ENCODE measurements at places on chromosomes 4 and X. TPM values are rescaled to one million over a fixed set of nuclear protein-coding genes. Genes with fewer than 3 reads are reported as not detected.

- no peak for DNase-seq
Observed at GRCh38 chr4:168118116-168118655, 25.8 kb downstream of the ANXA10 start.

GRCh38 chr4:177455561-177455970 is 13.3 kb upstream of the AGA start:
- no peak for DNase-seq

DNA sequence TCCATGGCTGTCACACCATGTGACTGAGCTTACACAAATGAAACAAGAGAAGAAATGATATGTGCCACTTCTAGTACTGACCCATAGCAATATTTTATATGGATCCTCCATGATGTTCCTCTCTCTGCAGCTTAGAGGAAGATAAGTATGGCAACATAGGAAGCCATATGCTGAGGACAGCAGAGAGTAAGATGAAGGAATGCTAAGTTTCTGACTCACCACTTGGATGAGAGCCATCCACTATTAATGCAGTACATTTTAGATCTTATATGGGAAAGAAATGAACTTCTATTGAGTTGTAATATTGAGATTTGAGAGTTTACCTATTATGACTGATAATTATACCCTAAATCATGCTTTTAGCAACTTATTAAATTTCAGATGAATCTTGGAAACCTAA is 386.9 kb upstream of the MAOA start:
- no peak for DNase-seq

MAGEA9B gene
- total RNA-seq, result not detected
